ENCODE measurements at places on chromosomes 2 and 18.
A peak's percentile ranks its signal among the peaks of the same experiment; 100 is the strongest.

DNA sequence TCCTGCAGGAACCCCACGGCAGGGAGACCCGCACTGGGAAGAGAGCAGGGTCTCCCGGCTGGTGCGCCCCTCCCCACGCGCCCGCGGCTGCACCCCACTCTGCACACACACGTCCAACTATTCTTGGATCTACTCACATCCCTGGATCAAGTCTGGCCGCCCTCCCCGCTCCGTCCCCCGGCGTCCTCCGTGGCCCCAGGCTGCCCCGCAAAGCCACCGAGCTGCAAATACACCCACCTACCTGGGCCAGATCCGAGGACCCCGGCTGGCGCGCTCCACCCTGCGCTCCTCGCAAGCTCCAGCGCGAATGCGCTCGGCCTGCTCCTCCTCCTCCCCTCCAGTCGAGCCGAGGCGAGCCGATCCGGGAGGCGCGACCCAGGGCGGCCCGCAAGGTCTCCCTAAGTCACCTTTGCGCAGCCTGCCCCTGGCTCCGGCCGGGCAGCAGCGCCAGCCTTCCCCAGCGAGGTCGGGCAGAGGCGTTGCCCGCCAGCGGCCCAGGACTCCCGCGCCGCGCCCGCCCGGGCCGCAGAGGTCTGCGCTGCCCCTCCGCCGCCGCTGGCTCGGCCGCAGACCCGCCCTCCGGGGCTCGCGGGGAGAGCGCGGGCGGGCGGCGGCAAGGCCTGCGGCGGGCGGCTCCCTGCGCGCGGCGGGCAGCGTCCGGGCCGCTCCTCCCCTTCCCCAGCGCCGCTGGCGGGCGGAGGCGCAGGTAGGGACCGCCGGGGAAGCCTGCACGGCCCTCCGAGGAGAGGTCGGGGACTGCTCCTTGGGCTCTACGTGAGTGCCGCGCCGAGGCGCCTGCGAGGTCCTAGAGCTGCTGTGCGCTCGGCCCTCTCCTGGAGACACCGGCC, 126.0 kb downstream of the OSBPL1A start:
- peak; percentile 8 for DNase-seq

DNA sequence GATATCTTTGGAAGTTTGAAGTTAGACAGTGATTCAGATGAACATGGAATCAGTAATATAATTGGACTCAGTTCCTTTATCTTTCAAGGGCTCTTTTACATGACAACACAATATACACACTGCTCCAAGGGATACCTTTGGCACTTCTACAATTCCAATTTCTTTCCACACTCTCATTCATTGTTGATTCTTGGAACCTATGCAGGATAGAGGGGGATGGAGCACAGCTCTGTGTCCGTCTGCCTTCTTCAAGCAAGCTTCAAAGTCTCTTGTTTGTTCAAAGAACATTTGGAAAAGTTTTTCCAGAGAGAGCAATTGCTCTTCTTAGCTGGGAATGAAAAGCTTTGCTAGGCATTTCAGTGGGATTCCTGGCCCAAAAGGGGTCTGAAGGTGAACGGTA, 276.2 kb upstream of the ZEB2 start:
- no peak for DNase-seq

GRCh38 chr2:86809481-86810121, 18.9 kb upstream of the CD8A start:
- no peak for DNase-seq

- no peak for DNase-seq
These were observed 54.1 kb upstream of the CAB39 start for GRCh38 chr2:230658577-230658876.

DNA sequence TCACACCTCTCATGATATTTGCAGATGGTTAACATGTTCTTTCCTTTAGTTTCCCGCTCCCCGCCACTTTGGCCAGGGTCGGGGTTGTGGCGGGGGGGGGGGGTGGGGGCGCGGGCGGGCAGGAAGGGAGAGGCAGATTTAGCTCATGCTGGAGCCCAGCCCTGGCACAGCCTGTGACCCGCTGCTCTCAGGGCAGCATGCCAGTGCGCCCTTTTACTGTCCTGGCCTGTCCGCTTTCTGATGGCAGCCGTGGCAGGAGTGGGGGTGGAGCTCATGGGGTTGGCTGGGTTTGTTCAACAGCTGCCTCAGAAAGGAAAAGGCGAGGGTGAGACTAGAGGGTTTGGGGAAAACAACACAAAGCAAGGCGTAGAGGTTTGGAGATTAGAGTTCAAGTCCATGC, 56.1 kb downstream of the TNP1 start:
- no peak for DNase-seq

- no peak for DNase-seq
These were observed 4.7 kb downstream of the SLC25A12 start for GRCh38 chr2:171889333-171889732.

GRCh38 chr2:128293426-128293755, 25.3 kb downstream of the HS6ST1 start:
- DNase-seq, result no peak

DNA sequence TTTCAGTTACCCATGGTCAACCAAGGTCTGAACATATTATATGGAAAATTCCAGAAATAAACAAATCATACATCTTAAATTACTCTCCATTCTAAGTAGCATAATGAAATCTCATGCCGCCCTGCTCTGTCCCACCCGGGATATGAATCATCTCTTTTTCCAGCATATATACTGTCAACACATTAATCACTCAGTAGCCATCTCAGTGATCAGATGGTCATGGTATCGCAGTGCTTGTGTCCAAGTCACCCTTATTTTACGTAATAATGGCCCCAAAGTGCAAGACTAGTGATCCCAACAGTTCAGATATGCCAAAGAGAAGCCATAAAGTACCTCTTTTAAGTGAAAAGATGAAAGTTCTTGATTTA, 43.8 kb downstream of the OSBPL6 start:
- no peak for DNase-seq

GRCh38 chr2:186641132-186641806, 51.4 kb downstream of the ITGAV start:
- DNase-seq, result no peak

DNA sequence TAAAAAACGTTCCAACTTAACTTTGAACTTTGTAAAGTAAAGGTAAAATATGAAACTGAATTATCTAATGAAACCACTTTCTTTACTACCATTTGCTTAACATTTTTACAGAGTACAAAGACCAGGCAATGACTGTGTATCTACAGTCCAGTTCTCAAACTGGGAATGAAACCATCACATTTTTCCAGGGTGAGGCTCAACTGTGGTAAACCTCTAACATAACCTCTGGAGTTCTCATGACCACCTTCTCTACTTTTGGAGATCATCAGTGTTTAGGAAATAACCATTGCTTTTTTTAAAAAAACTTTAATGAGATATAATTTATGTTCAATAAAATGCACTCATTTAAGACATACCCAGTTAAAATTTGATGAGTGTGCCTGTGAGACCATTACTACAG, 223.5 kb downstream of the RNF152 start:
- DNase-seq, result no peak

GRCh38 chr2:42310007-42310515, 51.0 kb downstream of the COX7A2L start:
- DNase-seq, result no peak

DNA sequence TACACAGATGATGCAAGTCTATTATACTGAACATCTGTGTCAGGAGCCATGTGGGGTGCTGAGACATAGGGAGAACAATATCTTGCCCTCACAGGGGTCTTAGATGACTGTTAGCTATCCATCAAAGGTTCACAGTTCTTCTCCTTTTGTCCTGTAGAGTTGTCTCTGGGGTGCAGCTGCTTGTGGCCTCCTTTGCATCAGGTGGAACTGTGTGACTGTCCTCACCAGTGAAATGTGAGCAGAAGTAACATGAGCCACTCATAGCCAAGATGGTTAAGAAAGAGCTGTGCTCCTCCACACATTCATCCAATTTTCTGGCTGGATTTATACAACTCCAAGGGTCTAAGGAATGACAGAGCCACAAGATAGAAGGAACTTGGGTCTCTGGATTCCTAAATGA, 56.0 kb upstream of the ST8SIA3 start:
- no peak for DNase-seq

- DNase-seq, result no peak
These were observed 3.5 kb downstream of the BIN1 start for GRCh38 chr2:127103243-127104165.

GRCh38 chr2:65320042-65320725, 92.6 kb downstream of the ACTR2 start:
- DNase-seq, result no peak

DNA sequence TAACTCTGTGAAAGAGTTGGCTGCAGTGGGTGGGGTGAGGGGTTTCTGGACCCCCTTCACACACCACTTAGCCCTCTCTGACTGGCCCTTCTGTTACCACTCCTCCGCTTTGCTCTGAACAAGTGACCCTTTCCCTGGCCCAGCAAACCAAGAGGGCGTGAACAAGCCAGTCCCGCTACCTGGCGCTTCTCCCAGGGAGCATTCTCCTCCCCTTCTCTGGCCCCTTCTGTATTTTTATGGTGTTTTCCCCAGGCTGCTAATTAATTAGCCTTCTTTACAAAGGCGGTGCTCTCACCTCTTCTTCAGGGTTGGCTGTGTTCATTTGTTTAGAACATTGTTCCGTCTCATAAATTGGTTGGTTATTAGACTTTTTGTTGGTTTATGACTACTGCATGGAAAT, 180.1 kb downstream of the MGAT5 start:
- DNase-seq, result no peak

DNA sequence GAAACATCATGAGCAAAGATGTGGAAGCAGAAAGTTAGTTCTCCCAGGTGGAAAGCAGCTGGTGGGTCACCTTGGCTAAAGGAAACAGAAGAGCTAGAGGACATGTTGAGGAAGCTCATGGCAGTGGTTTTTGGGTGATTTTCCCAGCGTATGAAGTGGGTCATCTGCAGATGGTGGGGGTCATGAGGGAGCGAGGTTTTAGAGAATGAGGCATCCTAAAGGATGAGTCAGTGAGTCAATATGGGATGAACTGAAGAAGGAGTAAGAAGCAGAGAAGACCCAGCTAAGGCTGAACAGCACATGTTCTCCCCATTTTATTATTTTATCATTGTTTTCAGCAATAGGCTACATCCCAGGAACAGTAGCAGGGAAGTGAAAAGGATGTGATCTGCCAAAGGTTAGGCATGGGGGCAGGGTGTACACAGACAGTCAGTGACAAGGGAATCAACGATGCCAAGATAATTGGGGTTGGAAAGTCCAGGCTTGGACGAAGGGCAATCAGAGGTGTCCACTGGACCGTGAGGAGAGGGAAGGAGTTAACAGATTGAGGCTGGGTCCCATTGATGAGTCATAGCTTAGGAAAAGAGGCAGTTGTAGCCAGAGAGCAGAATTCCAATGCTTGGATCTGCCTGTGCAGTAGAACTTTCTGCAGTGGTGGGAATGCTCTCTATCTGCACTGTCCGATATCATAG, 289.3 kb upstream of the RAB12 start:
- DNase-seq, result no peak

GRCh38 chr2:200625958-200626363, 40.1 kb downstream of the AOX1 start:
- no peak for DNase-seq

GRCh38 chr2:78431241-78431640, 594.3 kb upstream of the REG3G start:
- no peak for DNase-seq

- no peak for DNase-seq
These were observed 149.0 kb upstream of the KCTD1 start for GRCh38 chr18:26697186-26697884.

DNA sequence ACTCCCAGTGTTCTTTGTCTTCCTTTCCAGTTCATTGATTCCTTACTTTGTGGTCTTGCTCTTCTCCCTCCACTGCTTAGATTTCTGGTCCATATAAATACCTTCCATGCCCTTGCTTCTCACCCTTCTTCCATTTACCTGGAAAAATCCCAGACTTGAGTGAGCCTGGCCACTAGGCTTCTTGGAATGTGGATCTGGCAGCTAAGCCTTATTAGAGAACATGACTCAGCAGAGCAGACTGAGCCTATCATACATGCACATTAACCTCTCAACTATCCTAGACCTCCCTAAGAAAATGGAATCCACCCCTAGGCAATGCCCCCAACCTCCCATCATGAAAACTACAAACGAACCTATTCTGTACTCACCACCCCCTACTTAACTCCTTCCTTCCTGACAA, 127.7 kb downstream of the RHBDD1 start:
- no peak for DNase-seq

- no peak for DNase-seq
These were observed 12.0 kb downstream of the STK17B start for GRCh38 chr2:196159221-196159892.
